ENCODE measurements at places on chromosomes 1 and 21.

DNA sequence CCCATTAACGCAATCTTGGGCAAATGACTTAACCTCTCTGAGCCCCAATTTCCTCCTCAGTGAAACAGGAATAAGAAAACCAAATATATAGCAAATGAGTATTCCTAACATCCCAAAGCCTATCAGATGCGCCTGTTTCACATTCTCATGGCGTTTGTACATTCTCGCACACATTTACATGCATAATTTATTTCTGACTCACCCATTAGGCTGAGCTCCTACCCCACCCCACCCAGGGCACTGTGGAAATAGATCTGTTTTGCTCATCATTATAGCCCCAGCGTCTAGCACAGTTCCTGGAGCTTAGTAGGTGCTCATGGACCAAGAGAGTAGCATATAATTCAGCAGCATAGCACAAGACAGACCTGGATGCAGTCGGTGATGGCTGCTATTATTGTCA, 146.1 kb upstream of the VANGL1 start:
- DNase-seq = peak; percentile 91

GRCh38 chr1:63622849-63623566, 29.8 kb downstream of the PGM1 start:
- no peak for DNase-seq

- DNase-seq = no peak
These were observed 1.3 kb downstream of the NOS1AP start for GRCh38 chr1:162070825-162071224.

- DNase-seq = peak; percentile 82
These were observed 6.9 kb upstream of the S100A2 start for GRCh38 chr1:153572569-153573015.

- peak; percentile 69 for DNase-seq
These were observed 45.1 kb downstream of the SCCPDH start for GRCh38 chr1:246769306-246769705.

DNA sequence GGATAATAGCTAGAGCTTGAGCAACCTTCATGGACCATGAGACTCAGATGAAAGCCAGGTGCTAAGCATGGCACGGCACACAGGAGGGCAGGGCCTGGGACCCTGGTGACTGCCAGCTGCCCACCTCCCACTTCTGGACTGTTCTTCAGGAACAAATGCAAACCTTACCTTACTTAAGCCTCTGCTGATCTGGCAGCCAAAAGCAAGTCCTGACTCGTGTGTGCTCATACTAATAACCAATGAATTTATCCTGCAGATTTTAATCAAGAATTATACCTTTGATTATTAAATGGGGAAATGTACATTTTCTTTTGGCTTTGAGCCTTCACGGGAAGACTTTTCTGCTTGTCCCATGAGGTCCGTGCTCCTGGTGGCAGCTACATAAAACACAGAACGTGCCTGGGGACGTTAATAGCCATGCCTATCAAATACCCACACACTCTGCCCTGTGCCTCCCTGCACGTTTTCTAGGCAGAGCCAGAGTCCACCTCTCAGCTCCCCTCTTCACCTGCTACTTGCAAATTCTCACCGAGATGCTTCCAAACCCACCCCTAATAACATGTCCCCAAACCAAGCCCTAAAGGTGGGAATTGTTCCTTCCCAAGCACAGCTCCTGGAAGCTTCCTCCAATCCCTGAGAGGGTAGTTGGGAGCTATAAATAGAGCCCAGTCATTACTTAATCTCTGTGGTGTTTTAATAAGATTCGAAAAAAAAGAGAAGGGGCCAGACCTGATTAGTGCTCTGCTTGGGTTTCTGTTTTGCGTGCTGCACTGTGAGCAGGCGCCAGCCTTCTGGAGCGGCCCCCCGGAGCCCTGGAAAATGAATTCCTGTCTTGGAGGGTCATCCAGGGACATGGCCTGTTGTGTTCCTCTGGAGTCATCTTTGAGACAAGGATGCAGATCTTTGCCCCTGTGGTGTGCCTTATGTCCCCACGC, 33.5 kb downstream of the SLC1A7 start:
- peak; percentile 81 for DNase-seq

- DNase-seq = no peak
These were observed 81.8 kb upstream of the SLC44A3 start for GRCh38 chr1:94738371-94738770.

DNA sequence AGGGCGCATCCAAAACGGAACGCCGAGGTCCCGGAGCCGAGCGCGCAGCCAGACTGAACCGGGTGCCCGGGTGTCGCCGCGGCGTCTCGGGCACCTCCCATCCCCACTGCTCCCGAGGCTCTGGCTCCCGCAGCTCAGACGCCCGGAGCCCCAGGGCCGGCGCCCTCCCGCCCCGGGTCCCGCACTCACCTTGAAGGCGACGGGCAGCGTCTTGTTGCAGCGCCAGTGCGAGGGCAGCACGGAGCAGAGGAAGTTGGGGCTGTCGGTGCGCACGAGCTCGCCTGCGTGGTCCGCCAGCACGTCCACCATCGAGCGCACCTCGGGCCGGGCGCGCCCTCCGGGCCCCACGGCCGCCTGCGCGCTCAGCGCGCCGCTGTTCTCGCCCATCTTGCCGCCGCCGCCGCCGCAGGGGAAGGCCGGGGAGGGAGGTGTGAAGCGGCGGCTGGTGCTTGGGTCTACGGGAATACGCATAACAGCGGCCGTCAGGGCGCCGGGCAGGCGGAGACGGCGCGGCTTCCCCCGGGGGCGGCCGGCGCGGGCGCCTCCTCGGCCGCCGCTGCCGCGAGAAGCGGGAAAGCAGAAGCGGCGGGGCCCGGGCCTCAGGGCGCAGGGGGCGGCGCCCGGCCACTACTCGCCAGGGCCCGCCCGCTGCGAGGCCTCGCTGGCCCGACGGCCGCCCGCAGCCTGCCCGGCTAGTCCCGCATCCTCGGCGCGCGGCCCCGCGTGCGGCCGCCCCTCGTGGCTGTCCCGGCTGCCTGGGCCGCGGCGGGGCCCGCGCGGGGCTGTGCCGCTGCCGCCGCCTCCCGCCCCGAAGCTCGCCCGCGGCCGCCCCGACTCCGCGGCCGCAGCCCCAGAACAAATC, 447 bp downstream of the RUNX3 start:
- DNase-seq = peak; percentile 51

Measured in fibroblast of skin of back (primary cell).